ENCODE measurements at places on chromosomes 4 and X. TPM values are rescaled to one million over a fixed set of nuclear protein-coding genes. Genes with fewer than 3 reads are reported as not detected.

The SOX3 gene
- not detected for total RNA-seq

The FGA gene
- total RNA-seq: not detected

The ARX gene
- not detected for total RNA-seq

The H2BW2 gene
- not detected for total RNA-seq

The PDZD4 gene
- total RNA-seq: 1.1 TPM

The CCKAR gene
- total RNA-seq: not detected

The CD40LG gene
- 72.7 TPM for total RNA-seq

The NXF2 gene
- total RNA-seq: not detected

The ANTXR2 gene
- total RNA-seq: 46.7 TPM

The GNRHR gene
- not detected for total RNA-seq

The TMPRSS11A gene
- total RNA-seq: not detected

The POU4F2 gene
- total RNA-seq: not detected

The SPIN4 gene
- total RNA-seq: 7.3 TPM

The LAGE3 gene
- total RNA-seq: 39.2 TPM

The SPANXC gene
- total RNA-seq: not detected

The HTN3 gene
- total RNA-seq: not detected

The PNMA6F gene
- total RNA-seq: not detected

The ARHGEF6 gene
- 90.6 TPM for total RNA-seq

The REELD1 gene
- not detected for total RNA-seq

The NEIL3 gene
- total RNA-seq: 27.5 TPM

The EDNRA gene
- total RNA-seq: not detected

The HSFX1 gene
- total RNA-seq: 0.88 TPM

The PDHA1 gene
- total RNA-seq: 123 TPM

The PCDH11X gene
- not detected for total RNA-seq

The CNGA2 gene
- total RNA-seq: not detected

The AFP gene
- total RNA-seq: not detected

The SLC26A1 gene
- total RNA-seq: not detected

The HMX1 gene
- not detected for total RNA-seq

The GAR1 gene
- total RNA-seq: 23.2 TPM

The NAA11 gene
- not detected for total RNA-seq

The PLXNB3 gene
- 0.05 TPM for total RNA-seq

The PAGE2B gene
- not detected for total RNA-seq

The STS gene
- 1.2 TPM for total RNA-seq

The RXFP1 gene
- not detected for total RNA-seq

The NMU gene
- total RNA-seq: not detected

The CHRDL1 gene
- total RNA-seq: not detected

The VCX3B gene
- not detected for total RNA-seq

The GABRE gene
- not detected for total RNA-seq

The HHIP gene
- total RNA-seq: not detected

The PRR32 gene
- total RNA-seq: not detected

The GYPB gene
- not detected for total RNA-seq

The UGT8 gene
- total RNA-seq: not detected

The RAB41 gene
- total RNA-seq: not detected

The IQSEC2 gene
- 0.08 TPM for total RNA-seq

The FAT4 gene
- not detected for total RNA-seq

The USP51 gene
- total RNA-seq: 1.1 TPM

The LSM6 gene
- 44.0 TPM for total RNA-seq
